ENCODE measurements at places on chromosomes 1 and 21.

DNA sequence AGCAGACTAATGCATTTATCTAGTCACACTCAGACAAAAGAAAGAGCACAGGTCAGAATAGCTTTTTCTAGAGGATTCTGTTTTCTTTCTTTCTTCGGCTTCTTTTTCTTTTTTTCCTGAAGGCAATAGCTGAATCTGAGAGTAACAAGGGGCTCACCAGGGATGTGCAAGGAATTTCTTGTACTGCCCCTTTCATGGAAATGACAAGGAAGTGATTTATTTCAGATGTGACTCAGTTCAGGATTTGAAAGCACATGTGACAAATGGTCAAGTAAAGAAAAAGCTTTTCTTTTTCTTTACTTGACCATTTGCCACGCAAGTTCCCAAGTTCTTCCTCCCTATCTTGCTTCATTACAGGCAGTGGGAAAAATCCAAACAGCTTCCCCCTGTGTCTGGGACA is 202.0 kb downstream of the GABPA start:
- no peak for DNase-seq

DNA sequence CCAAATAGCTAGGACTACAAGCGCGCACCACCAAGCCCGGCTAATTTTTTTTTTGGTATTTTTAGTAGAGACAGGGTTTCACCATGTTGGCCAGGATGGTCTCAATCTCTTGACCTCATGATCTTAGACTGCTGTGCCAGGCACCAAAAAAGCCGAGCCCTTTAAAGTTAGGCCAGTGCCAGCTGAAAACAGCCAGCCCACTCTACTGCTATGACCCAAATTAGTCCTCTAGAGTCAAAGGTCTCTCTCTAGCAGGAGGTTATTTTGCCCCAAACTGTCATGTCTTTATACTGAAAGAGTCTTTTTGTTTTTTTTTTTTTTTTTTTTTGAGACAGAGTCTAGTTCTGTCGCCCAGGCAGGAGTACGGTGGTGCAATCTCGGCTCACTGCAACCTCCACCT is 9.7 kb upstream of the HHIPL2 start:
- DNase-seq, result no peak

DNA sequence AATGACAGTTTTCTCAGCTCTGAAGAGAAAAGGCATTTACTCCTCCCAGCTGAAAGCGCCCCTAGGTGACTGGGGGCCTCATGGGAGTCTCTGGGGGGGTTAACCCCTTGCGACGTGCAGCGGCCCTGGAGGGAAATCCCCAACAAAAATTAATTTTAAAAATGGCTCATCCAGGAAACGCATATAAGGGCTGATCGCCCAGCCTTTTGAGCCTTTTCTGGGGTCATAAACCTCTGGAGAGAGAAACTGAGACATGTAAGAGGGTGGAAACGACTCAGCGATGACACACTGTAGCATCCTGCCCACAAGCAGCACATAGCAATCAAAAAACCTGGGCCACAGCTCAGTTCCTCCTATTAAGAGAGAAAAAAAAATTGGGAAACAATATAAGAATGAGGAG is 20.4 kb upstream of the HPDL start:
- no peak for DNase-seq

GRCh38 chr21:45041351-45041805 is 33.0 kb upstream of the ADARB1 start:
- no peak for DNase-seq

DNA sequence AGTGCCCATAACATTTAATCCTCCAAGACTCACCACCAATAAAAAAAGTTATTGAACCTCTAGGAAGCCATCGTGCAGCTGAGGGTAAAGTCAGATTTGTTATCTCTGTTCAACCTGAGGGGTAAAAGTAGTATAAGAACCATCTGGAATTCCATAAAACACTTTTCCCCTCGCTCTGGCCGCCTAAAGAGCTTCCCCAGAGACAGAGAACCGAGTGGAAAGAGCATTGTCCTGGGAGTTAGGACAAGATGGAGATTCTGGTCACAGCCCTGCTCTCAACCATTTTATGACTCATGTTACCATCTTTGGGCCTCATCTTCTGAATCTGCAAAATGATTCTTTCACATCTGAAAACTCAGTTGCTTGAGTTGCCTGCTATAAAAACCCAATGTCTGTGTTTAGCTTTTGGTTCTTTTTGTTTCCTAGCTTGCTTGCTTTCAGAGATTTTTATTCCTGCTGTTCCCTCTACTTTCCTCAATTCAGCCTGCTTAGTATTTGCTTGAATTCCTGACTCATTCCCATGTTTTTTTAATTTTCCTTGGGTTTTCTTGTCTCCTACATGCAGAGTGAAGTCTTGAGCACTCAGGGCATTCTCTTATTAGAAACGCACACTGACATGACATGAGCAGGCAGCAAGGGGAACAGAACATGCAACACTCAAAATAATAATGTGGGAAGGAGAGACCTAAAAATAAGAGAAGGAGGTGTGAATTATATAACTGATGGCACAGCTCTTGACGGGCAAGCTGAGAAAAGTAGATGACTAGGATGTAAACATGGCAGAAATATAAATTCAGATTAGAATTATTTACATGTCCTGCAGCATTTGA is 1.7 kb downstream of the EPHX4 start:
- DNase-seq, result no peak

DNA sequence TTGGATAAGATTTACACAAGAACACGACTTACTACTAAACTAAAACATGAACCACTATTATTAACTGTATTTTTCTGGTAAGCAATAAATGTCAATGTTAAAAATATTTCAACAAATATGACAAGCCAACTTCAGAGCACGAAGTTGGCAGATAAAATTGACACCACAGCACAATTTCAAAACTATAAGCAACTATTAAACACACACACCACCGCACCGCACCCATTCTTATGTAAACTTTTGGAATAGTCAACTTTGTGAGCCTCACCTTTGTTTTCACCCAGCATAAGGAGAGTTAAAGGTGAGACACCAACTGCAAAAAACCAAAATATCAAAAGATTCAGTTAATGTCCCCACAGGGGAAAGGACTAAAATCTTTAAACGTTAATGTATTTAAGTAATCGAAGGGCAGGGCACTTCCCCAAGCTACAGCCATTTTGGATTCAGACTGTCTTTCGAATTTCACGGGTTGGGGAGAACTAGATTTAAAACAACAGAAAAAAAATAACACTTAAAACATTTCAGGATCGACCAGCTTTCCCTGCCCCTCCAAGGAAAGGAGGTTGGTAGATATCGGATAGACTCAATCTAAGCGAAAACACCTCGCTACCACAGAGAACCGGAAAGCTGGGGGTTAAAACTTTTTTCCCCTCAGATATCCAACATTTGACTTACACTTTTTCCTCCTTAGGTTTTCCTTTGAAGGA is 872 bp downstream of the GPBP1L1 start:
- DNase-seq, result no peak

- DNase-seq, result no peak
Observed at GRCh38 chr1:109084563-109085517, 5.7 kb upstream of the TMEM167B start.

DNA sequence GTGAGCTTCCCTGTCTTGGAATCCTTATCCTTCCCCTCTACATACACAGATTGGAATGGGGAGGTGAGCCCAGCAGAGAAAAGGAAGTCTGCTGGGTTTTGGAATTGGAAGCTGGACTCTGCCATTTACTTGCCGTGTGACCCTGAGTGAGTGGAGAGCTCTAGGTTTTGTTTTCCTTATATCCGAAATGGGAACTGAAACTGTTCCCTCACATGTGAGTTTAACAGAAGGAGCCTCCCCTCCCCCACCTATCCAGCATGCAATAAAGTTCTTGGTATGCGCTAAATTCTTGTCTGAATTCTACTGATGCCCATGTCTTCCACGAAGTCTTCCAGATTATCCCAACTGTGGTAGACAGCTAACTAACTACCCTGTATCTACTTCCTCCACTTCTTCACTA is 58.7 kb downstream of the NENF start:
- no peak for DNase-seq

DNA sequence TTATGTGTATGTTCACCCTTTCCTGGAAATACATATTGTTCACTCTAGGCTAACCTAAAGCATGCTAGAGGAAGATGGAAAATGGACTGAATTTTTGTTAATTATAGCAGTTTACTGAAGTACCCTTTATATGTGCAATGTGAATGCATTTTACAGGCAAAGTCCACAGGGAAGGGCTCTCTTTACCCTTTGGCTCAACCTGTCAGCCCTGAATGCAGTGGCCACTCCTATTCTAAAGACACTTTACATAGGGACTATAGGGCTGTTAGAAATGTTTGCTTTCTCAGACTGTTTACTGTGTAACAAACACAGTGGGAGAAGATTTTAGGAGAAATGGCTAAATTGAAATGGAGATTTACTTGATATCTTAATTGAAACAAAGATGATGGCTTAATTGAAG is 78.5 kb downstream of the BRINP2 start:
- no peak for DNase-seq

- no peak for DNase-seq
Observed at GRCh38 chr1:47843781-47844557, 153.2 kb downstream of the TRABD2B start.

GRCh38 chr1:54456921-54457529 is 50.8 kb upstream of the SSBP3 start:
- DNase-seq, result no peak

DNA sequence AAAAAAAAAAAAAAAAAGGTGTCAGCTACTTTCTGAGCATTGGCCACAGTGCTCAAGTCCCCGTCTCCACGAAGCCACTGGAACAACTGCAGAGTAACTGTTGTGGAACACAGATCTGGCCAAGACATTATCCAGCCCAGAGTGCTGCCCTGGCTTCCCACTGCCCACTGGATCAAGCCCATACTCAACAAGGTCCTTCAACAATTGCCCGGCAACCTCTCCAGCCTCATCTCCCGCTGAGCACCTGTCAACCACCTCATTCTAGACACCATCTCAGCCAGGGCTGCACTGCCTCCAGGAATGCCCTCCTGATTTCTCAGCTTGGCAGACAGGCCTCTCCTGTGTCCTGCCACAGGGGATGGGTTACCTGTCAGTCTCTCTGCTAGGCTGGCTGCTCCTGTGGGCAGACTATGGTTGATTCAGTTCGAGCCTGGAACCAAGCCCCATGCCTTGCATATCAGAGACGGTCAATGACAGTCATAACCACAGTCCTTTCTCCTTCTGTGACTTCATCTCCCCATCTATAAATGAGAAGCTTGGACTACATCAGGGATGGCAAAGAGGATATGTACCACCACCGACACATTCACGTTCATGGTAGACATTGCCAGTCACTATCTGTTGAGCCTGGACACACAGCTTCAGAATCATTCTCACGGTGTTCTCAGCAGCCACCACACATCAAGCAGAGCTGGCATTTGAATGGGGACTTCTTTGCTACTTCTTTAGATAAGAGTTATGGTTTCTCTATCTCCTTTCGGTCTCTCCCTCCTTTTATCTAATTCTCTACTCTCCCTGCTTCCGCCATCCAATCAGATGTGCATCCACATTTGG is 76.9 kb downstream of the MRPL37 start:
- DNase-seq, result no peak

GRCh38 chr1:62285440-62285839 is 33.8 kb downstream of the KANK4 start:
- DNase-seq, result no peak

GRCh38 chr1:75172556-75172955 is 38.4 kb downstream of the LHX8 start:
- no peak for DNase-seq
